ENCODE measurements at places on chromosomes 2 and 18.

DNA sequence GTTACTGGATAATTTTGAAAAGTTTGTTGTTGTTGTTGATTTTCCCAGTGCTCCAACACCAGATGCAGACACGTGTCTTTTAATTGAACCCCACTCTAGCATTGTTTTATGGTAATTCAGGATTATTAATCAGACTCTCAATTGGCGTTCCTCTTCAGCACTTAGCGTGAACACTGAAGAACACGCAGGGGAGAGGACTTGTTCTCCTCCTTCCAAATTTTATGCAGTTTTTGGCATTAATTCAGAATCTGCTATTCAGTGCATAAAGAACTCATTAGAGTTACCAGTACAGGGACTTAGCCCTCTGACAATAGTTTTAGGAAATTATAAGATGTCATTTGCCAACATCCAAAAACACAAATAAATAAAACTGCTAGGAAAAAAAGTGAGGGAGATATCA lies 75.5 kb downstream of the SNTG2 start:
- no peak for DNase-seq

GRCh38 chr18:71797554-71797953 lies 746.6 kb downstream of the CBLN2 start:
- DNase-seq: no peak

GRCh38 chr18:50836521-50836957 lies 16.7 kb upstream of the MRO start:
- DNase-seq: no peak

DNA sequence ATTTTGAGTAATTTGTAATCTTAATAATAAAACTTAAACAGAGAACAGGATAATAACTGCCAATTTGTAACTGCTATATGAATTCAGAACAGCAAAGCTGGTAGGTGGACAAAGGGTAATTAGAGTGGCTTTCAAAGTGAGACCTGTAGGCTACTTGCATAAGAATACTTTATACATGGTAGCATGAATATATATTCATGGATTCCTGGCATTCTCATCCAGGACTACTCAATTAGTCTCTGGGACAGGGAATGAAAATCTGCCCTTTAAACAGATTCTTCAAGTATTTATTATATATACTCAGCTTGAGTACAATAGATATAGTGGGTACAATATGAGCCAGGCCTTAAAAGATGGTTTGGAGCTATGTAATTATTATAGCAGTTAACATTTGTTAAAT lies 419.9 kb downstream of the PIK3C3 start:
- no peak for DNase-seq

DNA sequence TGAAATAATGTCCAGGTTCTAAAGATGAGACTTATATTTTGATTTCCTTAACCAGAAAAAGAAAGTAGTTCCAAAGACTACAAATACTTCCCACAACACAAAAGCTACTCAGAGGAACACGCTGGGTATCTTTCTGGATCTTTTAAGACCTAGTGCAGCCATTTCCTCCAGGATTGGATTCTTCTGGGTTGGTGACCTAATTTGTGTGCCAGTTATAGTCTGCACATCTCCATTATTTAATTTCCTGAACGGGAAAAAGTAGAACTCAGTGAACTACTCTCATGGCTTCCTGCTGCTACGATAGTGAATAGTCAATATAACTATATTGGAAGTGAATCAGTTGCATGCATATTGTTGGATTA lies 1.5 kb downstream of the TMEM87B start:
- DNase-seq: no peak

DNA sequence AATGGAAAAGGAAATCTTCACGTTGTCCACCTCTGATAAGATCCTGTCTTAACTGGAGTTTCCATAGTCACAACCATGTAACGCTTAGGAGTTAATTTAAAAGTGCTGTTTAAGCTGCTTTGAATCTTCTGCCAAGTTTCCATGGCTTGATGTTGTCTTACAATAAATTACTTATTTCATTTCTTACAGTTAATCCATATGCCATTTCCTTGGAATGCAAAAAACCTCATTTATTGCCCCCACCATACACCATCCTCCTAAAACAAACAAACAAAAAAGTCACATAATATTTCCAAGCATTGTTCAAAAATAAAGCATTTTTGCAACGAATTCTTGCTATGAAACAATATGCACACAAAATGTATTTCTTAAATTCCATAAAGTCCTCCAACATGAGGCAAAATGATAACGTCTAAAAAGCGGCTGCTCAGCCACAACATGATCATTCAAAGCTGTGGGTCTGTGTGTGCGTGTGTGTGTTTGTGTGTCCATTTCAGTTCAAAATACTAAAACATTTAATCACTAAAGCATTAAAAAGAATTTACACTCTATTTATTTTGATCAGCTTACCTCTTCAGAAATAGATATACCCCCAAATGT lies 46.8 kb upstream of the PXDN start:
- no peak for DNase-seq

- DNase-seq: no peak
Observed at GRCh38 chr2:120323807-120324399, 22.0 kb upstream of the INHBB start.

DNA sequence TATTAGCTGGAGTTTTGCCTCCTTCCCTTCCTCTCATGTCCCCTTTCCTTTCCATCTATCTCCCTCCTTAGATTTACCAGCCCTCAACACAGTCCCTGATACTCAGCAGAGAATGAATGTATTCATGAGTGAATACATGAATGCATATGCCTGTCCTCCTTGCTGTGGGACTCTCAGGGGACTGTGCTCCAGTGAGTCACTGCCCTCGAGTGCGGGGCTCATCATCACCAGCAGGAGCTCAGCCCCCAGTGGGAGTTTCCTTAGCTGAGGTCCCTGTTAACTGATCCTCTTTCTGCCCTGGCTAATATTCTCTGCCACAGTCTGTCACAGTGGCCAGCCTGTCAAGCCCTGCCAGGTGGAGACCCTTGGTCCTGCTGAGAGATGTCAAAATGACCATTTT lies 104.9 kb upstream of the LHCGR start:
- DNase-seq: no peak

GRCh38 chr2:42140496-42140895 lies 28.7 kb upstream of the EML4 start:
- no peak for DNase-seq

DNA sequence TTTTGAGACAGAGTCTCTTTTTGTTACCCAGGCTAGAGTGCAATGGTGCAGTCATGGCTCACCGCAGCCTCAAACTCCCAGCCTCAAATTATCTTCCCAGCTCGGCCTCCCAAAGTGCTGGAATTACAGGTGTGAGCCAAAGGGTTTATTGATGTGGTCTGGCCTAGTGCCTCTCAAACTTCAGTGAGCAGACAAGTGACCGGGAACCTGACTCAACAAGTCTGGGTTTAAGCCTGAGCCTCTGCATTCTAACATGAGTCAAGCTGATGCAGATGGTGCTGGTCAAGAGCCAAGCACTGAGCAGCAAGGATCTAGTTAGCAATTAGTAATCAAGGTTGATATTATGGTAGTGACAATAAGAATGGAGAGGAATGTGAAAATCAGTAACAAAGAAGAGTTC lies 21.3 kb downstream of the CDK15 start:
- DNase-seq: no peak

DNA sequence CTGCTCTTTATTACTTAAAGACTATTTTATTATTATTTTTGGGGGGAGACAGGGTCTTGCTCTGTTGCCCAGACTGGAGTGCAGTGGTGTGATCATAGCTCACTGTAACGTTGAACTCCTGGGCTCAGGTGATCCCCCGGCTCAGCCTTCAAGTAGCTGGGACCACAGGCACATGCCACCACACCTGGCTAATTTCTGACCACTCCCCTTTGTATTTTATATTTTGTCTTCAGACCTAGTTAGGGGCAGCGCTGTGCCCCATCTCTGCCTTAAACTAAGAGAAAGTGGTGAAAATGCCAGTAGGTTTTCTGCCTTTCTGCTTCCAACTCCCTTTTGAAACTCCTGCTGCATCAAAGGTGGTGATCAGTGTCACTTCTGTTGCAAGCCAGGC lies 82.5 kb downstream of the LPIN1 start:
- DNase-seq: no peak

DNA sequence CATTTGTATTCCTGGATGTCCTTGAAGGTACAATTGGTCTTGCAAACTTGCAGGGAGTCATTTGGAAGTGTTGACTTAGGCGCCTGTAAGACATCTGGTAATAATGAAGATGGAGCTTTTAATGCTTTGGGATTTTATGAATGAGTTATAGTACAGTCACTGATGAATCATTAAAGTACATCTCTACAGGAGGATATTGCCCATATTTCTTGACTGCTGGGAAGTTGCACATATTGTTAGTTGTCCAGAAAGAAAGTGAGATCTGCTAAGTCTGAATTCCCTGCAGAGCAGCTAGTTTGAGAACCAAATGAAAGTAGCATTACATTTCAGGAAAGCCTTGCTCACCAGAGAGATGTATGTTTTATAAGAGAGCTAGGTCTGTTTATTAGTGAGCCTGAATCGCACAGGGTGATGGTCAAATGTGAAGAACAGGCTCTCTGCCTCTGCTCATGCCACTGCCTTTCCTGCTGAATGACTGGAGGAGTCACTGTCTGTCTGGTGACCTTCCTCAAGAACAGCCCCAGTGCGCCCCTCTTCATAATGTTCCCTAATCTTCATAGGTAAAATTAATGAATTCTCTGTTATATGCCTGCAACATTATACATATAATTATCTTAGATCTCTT lies 138.9 kb upstream of the KLHL14 start:
- DNase-seq: no peak

DNA sequence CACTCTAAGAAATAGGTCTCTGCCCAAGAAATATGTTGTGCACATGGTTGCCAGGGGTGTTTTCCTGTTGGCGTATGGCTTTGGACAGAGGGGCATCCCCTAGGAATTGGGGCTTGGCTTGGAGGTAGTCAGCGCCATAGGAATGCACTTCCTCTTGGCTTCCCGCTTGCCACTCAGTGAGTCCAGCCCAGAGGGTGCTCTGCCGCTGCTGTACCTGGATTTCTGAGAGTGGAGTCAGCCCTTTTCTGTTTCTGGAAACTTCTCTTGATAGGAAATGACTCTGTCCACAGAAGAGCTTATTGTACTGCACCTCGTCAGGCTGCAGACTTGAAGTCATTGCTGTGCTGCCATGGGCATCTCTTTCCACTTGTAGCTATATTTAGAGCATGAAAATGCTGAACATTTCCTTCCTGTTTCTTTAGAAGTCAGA lies 116.7 kb upstream of the MGAT5 start:
- DNase-seq: no peak

DNA sequence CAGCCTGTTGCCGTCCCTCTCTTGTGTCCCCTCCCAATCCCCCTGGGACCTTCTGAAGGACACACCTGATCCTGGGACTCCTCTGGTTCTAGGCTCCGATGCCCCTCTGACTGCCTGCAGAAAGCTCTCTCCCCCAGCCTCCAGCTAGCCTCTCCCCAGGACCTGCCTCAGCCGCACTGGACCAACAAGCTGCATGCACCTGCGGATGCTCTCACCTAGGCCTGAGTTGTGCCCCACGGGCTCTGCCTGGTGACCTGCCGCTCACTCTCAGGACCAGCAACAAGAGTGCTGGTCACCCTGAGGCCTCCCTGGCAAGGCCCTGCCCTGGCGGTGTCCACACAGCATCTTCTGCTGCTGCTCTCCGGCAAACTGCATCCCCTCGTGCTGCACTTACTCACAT lies 63.0 kb downstream of the EIPR1 start:
- DNase-seq: no peak

DNA sequence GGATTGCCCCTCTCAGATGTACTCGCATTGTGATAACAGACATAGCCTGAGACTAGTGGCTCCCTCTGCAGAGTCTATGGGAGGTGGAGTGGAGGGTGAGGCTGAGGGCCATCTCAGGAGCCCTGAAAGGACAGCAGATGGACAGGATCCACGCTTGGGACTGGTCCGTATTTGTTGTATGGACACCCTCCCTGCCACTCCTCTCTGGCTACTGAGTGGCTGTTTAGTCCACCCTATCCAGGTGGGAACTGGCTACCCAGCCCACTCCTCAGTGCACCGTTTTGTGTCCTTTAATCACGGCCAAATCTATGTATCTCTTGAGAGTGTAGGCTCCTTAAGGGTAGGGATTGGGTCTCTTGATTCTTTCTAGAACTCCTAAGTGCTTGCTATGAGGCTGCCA lies 4.5 kb upstream of the GLI2 start:
- no peak for DNase-seq

GRCh38 chr2:73987948-73988700 lies 3.4 kb downstream of the TET3 start:
- no peak for DNase-seq

DNA sequence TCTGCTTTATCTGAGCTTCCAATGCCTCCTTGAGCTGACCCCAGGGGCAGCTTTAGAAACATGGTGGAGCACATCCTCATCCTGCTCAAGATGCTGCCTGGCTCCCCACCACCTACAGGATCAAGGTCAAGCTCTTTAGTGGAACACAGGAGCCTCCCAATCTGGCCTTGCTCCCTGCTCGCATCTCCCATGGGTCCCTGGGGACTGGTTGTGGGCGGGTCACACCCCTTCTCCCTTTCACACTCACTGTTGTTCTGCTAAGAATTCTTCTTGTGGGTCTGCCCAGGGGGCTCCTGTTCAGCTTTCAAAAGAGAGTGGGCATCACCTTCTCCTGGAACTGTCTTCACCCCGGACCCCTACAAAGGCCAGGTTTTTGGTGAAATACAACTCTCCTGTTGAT lies 8.4 kb upstream of the NT5DC4 start:
- DNase-seq: peak; percentile 24

DNA sequence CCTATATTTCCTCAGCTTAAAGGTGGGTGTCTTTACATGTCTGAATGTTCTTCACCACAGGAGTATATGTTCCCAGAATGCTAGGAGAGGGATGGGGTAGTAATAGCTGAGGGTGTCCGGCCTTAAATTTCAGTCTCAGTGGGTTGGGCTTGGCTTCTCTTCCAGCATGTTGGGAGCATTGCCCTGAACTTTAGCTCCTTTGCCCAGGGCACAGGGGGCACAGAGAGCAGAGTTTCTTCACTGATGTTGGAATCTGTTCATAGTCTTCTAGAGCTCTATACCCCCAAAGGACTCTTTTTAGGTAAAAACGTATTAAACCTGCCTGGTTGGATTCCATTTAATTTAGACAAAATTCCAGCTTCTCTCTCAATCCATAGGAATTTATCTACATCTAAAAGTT lies 154.4 kb upstream of the GCFC2 start:
- no peak for DNase-seq

DNA sequence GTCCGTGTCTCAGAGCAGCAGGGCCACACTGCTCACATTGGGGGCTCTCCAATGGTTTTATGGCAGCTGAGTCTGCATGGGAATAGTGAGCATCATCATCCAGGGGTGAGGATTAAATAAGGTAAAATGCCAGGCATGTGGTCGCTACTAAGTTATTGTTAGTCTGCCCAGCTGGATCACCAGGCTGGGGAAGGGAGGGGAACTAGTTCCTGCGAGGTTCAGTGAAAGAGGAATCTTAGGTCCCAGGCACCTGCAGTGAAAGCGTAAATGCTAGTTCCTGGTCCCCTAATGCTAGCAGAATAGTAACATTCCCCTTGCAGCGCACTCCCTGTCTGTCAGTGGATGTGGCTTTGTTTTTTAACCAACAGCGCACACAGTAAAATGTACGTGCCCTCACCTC lies 60.1 kb downstream of the ARHGEF4 start:
- no peak for DNase-seq

DNA sequence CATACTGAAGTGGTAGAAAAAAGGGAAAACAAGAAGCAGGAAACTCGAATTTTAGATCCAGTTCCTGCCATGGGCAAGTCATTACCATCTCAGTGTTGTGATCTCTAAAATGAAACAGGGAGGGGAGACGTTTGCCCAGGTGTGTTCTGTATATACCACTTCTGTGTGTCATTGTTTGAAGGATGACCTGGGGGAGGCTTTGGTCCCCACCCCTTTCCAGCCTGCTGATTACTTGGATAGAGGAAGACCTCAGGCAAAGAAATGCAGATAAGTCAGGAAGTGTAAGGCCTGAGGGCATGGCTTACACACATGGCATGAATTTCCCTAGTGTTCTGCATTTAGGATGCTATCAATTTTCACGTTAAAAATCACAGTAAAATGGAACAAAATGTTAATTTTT lies 205.2 kb upstream of the CXCR4 start:
- DNase-seq: no peak
